ENCODE measurements at places on chromosomes 7 and 10. TPM values are rescaled to one million over a fixed set of nuclear protein-coding genes. Genes with fewer than 3 reads are reported as not detected.

Gene SEPHS1
- total RNA-seq: 30.3 TPM

Gene CPED1
- 27.5 TPM for total RNA-seq

Gene ERLIN1
- total RNA-seq: 10.7 TPM

Gene AKR1C2
- total RNA-seq: 29.7 TPM

Gene TMEM225B
- total RNA-seq: not detected

Gene IFIT1B
- total RNA-seq: not detected

Gene MOGAT3
- not detected for total RNA-seq

Gene SPACDR
- total RNA-seq: 0.35 TPM

Gene BICC1
- 8.2 TPM for total RNA-seq

Gene ZNF117
- 2.2 TPM for total RNA-seq

Gene GPR146
- total RNA-seq: 30.6 TPM

Gene ZNF138
- 4.6 TPM for total RNA-seq

Gene GUSB
- 18.3 TPM for total RNA-seq

Gene ADAMTS14
- 0.43 TPM for total RNA-seq

Gene TRPV5
- not detected for total RNA-seq

Gene NODAL
- not detected for total RNA-seq

Gene SEMA3A
- total RNA-seq: 1.7 TPM

Gene SPRN
- not detected for total RNA-seq

Gene GRM3
- total RNA-seq: not detected
